ENCODE measurements at places on chromosomes 7 and 10.

DNA sequence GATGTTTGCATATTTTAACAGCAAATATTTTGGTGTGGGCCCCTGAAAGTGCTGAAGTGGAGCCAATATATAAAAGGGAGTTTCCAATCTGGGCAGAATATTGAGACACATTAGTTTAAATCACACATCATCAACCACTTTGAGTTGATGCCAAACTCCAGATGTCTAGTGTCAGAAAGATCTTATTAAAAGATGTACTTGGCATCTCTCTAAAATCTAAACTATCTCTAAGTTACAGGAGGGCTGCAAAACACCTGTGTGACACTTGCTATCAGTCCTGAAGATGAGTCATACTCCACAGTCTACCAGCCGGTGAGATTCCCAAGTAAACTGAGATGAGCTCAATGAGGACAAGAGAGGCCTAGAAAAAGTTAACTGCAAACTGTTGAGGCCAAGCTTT, 11.4 kb downstream of the JAZF1 start:
- DNase-seq = no peak

DNA sequence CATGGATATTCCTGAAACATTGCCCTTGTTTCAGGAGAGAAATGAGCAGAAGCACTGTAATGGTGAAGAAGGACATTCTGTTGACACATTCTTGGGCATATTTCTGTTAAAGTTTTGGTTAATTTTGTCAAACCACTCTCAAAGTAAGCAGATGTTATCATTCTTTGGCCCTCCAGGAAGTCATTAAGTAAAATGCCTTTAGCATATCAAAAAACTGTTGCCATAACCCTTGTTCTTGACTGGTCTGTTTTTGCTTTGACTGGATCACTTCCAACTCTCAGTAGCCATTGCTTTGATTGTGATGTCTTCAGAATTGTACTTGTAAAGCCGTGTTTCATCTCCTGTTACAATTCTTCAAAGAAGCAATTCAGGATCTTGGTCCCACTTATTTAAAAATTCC, 404.3 kb upstream of the LRRTM3 start:
- no peak for DNase-seq

- DNase-seq = peak; percentile 53
These were observed 104.5 kb downstream of the GRID1 start for GRCh38 chr10:86261941-86262687.

- DNase-seq = no peak
These were observed 12.2 kb downstream of the ZNF488 start for GRCh38 chr10:47371629-47372485.

- DNase-seq = peak; percentile 73
These were observed 572.0 kb downstream of the PTPRN2 start for GRCh38 chr7:158015403-158016179.

- DNase-seq = no peak
These were observed 19.9 kb downstream of the HABP2 start for GRCh38 chr10:113572520-113573290.

DNA sequence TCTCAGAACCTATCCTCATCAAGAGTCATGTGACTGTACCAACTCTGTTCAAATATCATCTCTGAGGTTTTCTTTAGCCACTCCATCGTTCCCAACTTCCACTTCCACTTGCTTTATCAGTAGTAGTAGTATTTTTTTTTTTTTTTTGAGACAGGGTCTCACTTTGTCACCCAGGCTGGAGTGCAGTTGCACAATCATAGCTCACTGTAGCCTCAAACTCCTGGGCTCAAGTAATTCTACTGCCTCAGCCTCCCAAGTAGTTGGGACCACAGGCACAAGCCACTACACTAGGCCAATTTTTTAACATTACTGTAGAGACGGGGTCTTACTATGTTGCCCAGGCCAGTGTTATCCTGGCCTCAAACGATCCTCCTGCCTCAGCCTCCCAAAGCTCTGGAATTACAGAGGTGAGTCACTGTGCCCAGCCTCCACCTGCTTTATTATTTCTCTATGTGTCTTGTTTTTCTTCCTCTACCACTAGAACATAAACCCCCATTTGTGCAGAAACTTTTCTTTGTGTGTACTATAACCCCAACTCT, 5.9 kb downstream of the NCAPG2 start:
- no peak for DNase-seq

GRCh38 chr7:47254081-47254977, 327.6 kb downstream of the TNS3 start:
- peak; percentile 90 for DNase-seq

DNA sequence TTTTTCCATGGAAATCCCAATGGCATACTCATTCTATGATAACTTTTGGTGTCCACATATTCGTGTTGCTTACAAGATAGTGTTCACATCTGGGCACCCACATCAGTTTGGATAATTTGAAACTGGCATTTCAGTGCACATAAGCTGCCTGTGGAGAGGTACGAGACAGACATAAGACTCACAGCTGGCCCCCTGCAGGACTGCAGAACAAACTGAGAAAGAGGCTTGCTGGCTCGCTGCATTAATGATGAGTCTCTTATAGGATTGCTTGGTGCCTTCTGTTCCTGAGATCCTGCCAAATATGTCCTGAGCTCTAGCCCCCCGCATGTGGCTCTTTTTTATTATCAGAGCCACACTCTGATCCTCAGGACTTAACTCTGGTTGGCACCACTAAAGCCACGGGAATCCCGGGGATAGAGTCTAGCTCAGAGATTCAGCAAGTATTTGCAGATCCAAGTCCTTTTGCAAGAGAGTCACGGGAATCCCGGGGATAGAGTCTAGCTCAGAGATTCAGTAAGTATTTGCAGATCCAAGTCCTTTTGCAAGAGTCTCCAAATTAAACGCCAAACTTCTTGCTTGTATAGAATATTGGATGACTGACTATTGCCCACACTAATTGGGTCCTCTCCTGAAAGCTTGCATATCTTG, 34.0 kb upstream of the JCAD start:
- DNase-seq = no peak

GRCh38 chr10:22816298-22816653, 101.9 kb upstream of the PIP4K2A start:
- no peak for DNase-seq

- DNase-seq = no peak
These were observed 90.7 kb downstream of the APBB1IP start for GRCh38 chr10:26528715-26529393.

All from eye (tissue), 1 donor.